ENCODE measurements at places on chromosomes 12 and 14.

GRCh38 chr14:82422230-82422629 lies 888.6 kb upstream of the SEL1L start:
- no peak for DNase-seq

- no peak for DNase-seq
Observed at GRCh38 chr14:30131581-30132097, 204.0 kb upstream of the PRKD1 start.

DNA sequence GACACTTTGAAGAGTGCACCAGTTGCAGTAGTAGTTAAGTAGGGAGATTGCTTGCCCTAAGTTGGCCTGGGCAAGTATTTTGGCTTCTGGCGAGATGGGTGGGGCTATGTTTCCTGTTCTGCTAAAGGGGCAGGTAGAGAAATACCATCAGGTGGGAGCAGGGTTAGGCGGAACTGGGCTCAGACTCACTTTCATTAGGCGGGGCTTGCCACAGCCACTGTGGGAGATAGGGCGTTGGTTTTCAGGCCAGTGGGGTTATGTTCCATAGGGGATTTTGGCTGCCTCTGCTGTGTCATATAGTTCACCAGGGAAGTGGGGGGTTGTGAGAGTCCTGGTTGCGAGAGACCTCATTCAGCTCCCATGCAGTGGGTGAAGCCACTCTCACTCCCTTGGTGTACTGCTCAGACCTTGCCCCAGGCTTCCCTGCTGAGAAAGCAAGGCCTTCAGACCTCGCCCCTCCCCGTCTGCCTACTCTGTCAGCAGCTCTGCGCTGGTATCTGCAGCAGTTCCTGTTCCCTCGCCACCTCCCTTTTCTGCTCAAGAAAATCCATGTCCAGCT lies 43.3 kb downstream of the AEBP2 start:
- no peak for DNase-seq

DNA sequence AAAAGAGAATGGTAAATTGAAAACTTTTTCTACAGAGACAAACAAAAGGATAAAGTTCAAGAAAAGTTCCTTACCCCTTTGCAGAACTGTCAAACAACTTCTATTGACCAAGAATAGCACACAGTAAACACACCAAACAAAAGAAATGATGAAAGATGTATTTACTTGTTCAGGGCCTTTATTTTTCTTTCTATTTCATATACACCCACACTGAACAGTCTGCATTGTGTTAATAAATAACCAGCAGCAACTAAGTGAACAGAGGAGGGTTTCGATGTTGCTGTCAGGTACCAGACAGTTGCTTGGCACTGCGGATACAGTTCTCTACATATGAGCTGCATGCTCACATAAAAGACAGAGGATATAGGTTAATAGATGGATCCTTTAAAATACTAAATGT lies 122.1 kb downstream of the SOX5 start:
- no peak for DNase-seq

DNA sequence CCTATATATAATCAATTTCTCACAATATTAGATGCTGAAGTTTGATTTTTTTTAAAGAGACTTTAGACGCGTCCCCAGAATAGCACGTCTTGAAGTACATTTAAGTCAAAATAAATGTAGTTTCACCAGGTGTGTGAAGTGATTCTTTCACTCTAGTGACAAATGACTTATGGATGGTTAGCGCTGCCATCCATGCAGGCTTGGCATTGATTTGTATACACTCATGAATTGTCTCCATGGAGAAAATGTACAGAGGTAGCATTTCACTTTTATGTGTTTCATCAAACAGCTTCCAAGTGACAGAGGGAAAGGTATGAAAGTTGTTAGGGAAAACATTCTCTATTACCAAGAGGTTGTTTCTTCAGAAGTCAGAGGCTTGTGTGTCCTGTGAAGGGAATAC lies 360.8 kb downstream of the PDZRN4 start:
- no peak for DNase-seq

- no peak for DNase-seq
Observed at GRCh38 chr12:127667131-127667685, 599.8 kb upstream of the TMEM132C start.

GRCh38 chr12:99758997-99759396 lies 111.4 kb downstream of the GARIN6 start:
- DNase-seq: no peak

GRCh38 chr14:56795284-56795622 lies 15.0 kb downstream of the OTX2 start:
- no peak for DNase-seq

DNA sequence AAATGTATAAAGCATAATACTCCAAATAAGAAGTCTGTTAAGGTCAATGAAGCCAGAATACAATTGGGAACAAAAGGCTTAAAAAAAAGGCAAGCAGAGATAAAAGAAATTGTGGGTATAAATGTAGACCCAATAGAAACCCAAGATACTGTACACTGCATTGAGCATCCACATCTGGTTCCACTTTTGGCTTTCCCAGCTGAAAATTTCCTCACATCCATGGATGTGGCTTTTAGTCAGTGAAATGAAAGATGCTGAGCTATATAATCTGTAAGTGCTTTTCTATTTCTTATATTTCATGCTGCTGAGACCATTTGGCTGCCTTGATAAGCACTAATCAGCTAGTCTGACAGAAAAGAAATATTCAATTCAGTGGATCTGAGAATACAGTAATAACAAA lies 83.5 kb downstream of the PTPRR start:
- DNase-seq: peak; percentile 28

GRCh38 chr12:18640321-18640955 lies 97.4 kb downstream of the PLCZ1 start:
- DNase-seq: no peak

DNA sequence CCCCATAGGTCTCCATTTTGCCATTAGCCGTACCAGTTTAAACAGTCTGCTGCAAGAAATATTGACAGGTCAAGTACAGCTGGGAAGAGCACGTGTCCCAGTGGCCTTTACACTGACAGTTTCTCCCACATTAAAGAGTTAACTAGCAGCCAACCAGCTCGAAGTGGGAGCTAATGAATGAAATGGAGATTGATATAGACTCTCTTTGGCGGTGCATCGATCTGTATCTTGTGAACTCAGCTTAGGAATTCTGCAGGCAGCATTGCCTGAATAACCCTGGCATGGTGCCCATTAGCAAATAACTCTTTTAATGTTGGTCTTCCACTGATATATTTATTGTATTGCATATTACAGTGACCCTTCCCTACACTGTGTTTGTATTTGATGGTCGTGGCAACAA lies 319.4 kb downstream of the EGLN3 start:
- no peak for DNase-seq

Measured in foreskin fibroblast (primary cell).